CD4-positive, alpha-beta T cell treated with Interleukin-1 beta for 1 hour (primary cell): ENCODE measurements at places on chromosomes 11 and 22.

DNA sequence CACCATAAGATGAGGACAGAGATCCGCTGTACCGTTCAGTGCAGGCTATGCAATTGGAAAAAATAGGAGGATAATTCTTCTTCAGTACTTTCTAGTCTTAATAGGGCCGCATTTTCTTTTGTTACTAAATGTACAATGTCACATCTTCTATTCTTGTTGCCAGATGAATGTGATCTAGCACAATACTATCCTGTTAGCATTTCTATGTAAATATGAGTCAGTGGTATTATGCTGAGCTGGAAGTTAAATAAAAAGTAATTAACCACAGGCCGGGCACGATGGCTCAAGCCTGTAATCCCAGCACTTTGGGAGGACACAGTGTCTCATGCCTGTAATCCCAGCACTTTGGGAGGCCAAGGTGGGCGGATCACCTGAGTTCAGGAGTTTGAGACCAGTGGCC, 24.4 kb upstream of the BIRC3 start:
- DNase-seq, result no peak

- no peak for DNase-seq
Observed at GRCh38 chr22:30747493-30747892, 52.8 kb downstream of the OSBP2 start.

- no peak for DNase-seq
Observed at GRCh38 chr11:102430158-102430836, 22.3 kb downstream of the TMEM123 start.

DNA sequence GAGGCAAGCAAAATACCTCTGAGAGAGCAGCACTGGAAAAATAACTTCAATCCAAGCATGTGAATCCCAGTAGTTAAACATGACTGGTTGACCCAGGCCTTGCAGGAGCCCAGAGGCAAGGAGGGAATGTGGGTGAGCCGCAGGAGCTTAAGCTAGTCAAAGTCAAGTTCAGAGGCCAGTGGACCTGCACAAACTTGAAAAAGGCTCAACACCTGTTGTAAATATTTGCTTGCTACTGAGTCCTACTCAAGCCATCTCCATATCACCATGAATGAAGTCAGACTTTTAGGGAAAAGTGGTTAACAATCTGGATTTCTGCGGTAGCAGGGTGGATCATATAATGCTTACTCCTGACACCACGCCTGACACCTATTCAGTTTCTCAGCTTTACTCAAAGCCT, 4.8 kb upstream of the CAT start:
- no peak for DNase-seq

- no peak for DNase-seq
Observed at GRCh38 chr22:30564045-30564760, 10.3 kb downstream of the GAL3ST1 start.

- no peak for DNase-seq
Observed at GRCh38 chr22:37137131-37137530, 12.6 kb downstream of the IL2RB start.

GRCh38 chr22:29912605-29913398, 29.8 kb downstream of the MTMR3 start:
- no peak for DNase-seq

DNA sequence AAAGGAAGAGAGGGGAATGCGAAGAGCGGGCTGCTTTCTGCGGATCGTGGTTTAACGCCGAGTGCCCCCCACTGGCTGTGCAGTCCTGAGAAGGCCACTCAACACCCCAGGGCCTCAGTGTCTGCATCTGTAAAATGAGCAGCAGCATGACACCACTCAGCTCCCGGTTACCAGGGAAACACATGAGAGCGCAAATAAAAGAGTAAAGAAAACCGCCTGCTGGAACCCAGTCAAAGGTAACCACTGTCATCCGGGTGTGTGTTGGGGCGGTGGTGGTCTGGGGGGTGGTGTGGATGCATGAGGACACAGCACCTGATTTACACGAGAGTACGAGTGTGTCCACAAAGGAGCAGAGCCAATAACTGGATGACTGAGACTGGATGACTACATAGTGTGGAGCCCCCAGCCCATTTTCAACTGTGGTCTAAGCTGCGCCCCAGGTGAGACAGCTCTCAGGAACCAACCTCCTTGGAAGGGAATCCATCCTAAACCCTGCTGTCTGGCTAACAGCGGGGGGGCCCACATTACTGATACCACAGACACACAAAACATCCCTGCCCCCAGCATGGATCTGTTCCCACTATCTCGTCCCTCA, 5.7 kb downstream of the CELSR1 start:
- no peak for DNase-seq

DNA sequence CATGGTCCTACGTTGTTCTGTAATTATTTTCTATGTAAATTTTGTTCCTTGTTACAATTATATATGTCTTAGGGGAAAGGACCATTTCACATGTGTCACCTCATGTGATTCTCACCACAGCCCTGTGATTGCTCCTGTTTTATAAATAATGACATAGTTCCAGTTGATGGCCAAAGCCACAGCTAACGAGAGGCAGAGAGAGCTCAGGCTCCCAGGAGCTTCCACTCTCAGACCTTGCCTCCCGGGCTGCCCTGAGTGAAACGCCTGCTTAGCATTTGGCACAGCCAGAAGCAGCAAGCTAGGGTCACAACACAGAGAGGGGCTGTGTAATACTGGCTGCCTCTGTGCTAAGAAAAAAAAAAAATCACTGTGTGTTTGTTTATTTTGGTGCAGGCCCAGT, 5.9 kb downstream of the TMEM121B start:
- DNase-seq, result no peak

DNA sequence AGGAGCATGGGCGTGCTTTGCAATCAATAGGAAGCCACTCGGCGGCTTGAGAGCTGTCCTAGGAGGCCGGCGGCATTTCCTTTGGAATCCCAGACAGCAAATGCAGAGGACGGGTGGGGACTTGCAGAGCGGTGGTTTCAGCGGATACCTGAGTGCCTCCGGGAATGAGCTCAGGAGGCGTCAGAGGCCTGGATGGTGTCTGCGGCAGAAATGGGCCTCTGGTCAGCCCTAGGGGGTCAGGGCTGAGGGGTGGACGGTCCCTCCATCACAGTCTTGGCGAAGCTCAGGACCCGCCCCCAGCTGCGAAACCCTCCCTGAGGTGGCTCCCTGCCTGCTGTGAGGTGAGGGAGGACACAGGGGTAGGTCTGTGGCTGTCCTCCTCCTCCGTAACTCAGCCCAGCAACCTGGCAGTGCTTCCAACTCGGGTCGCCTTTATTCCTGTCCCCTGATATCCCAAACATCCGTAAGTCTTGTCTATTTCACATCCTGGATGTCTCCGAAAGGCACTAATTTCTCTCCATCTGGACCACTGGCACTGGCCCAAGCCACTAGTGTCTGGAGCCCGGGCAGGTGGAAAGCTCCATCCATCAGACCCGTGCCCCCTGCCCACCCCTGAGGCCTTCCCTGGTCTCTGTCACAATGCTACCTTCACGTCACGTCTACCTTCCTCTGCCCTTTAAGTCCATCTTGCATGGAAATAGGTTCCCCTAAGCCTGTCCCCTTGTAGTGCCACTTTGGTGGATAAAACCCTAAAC, 686.6 kb downstream of the BRD1 start:
- no peak for DNase-seq

- no peak for DNase-seq
Observed at GRCh38 chr11:82003671-82004515, 729.8 kb downstream of the FAM181B start.

DNA sequence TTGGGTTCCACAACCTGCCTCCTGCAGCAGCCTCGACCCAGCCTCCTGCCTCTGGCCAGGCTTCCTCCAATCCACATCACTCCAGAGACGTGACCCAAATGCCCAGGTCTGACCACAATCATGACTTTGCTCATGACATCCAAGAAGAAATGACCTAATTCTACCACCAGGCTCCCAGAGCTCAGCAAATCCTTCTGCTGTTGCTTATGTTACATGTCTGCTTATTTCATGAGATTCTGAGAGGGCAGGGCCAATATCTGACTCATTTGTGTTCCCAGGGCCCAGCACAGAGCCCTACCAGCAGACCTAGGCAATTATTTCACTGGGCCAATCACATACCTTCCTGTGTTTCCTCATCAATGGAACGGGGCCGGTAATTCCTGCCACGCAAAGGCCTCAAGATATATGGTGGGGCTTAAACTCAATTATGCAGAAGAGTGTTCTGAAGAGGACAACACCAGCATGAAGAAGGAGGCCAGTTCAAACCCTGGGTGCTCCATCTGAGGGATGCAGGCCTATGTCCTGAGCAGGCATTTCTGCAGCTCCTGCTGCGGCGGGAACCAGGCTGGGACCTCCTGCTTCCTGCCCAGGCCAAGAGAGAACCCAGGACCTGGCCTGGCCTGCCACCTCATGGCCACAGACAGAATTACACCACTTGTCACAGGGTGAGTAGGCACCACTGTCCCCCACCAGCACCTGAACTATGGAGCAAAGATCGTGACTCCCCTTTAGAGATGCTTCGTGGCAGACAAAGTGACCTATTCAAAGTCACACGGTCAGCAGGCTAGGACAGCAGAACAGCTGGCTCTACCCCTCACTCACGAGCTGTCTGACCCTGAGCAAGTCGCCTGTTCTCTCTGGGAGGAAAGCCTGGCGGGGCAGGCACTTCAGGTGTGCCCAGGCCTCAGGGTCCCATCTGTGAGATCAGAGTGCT, 5.9 kb downstream of the CENPM start:
- peak; percentile 91 for DNase-seq

- no peak for DNase-seq
Observed at GRCh38 chr11:69217276-69218105, 61.8 kb downstream of the SMIM38 start.

DNA sequence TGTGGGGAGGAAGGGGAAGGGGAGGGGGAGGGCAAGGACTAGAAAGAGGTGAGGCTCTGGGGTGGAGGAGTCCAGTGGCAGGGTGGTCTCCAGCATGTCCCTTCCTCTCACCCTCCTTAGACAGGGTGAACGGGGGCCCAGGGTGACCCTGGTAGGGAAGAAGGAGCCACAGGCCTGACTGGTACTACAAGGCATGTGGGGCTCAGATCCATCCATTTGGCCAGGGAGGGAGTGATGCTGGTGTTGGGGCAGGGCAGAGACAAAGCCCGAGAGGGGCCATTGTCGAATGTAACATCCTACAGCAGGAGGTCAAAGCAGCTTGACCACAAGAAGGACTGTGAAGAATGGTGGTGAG, 69.0 kb upstream of the SHISAL1 start:
- no peak for DNase-seq

DNA sequence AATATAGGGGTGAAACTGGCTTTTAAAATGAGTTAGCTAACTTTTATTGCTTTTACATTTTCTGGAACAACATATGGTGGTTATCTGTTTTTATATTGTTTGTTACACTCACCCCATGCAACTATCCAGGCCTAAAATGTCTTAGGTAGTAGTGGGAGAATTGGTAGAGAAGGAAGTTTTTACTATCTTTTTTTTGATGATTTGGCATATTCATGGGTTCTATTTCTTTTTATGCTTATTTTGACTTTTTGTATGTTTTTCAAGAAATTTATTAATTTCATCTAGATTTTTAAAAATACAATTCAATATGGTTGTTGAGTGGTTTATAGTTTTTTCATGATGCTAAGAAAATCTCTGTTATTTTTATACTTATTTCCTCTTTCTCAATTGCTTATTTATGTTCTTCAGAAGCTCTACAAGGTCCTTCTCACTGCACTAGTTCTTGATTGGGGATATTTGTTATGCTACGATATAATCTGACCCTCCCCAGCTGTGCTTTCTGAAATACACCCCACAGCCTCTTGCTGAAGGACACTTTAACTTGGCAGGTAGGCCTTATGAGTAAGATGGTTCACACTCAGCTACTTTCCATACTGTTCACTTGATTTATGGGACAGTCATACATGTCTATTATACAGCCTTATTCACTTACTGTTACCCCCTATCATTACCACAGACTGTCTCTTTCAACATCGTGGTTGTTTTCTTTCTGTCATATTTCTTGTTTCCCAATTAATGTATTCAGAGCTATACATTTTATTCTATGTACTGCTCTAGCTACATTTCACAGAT, 431.2 kb downstream of the METTL15 start:
- no peak for DNase-seq

- DNase-seq, result no peak
Observed at GRCh38 chr11:1346669-1347390, 37.4 kb upstream of the TOLLIP start.

- no peak for DNase-seq
Observed at GRCh38 chr22:36492109-36492508, 10.7 kb upstream of the TXN2 start.

- DNase-seq, result no peak
Observed at GRCh38 chr22:39381009-39381755, 18.4 kb upstream of the TAB1 start.

DNA sequence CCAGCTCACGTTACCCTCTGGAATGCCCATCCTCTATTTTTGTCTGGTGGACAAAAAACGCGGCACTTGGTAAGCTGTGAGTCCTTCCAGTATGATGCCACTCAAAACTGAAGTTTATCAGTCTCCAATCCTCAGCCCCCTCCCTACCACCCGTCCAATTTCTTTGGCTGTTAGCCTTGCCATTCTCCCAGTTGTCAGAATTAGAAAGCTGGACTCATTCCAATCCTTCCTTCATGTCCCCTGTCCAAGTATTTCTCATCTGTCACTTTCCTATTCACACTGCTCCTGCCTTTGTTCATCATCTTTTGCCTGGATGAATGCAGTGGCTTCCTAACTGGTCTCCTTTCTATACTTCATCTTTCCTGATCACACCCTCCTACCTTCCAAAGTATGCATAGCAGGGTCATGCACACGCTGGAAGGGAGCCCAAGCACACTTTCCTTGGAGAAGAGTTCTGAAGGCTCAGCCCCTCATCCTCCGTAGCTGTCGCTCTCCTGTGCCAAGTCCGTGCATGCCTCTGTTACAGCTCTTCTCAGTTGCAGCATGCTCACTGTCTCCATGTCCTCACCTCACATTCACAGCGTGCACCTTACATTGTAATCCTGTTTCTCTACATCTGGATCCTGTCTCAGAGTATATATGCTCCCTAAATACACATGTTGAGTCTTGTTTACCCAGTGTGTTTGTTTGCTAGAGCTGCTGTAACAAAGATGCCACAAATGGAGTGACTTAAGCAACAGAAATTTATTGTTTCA, 19.4 kb downstream of the APLP2 start:
- no peak for DNase-seq

GRCh38 chr22:40178417-40179409, 988 bp downstream of the TNRC6B start:
- peak; percentile 31 for DNase-seq

GRCh38 chr11:44903518-44903917, 47.2 kb downstream of the TP53I11 start:
- no peak for DNase-seq

- DNase-seq, result no peak
Observed at GRCh38 chr11:73410627-73411026, 34.4 kb downstream of the RELT start.

GRCh38 chr11:102807921-102808320, 10.0 kb upstream of the MMP1 start:
- no peak for DNase-seq
